ENCODE measurements at places on chromosomes 13 and 19. TPM values are rescaled to one million over a fixed set of nuclear protein-coding genes. Genes with fewer than 3 reads are reported as not detected.

DNA sequence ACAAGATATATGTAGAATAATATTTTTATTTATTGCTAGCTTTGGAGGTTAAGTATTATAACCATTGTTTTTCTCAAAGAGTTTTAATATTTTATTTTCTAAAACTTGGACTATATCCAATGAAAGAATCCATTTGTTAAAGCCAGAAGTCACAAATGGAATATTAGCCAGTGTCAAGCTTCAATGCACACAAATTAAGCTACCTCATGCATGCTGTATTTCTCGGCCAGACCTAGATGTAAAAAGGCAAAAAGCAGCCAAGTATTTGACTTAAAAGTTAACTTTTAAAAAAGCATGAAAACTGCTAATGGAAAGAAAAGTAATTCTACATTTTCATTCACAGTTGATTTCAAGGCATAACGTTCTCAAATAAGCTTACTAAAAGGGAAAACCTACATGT lies 160.0 kb upstream of the ATXN8OS start:
- no peak for DNase-seq

Gene CLEC4G
- not detected for total RNA-seq

- DNase-seq, result no peak
These were observed 729.4 kb upstream of the SGCG start for GRCh38 chr13:22451327-22451741.

- no peak for DNase-seq
These were observed 763.4 kb upstream of the ARGLU1 start for GRCh38 chr13:107331359-107331758.

Gene SYT5
- not detected for total RNA-seq

DNA sequence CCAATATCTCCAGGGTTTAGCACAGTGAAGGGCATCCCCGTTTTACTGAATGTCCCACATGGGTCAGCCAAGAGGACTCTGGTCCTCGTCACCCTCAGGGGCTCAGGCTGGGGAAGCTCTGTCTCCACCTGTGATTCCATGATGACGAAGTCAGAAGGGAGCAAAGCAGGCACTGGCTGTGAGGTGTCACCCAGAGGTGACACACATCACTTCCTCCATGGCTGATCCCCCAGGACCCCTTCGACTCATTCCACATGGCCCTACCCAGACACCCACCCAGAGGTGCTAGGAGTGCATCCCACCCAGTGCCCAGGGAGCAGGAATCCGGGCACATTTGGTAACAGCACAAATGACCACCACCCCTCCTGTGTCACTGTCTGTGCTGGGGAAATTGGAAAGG lies 145.2 kb upstream of the VSTM2B start:
- no peak for DNase-seq

Gene ADGRE2
- 1.4 TPM for total RNA-seq

- DNase-seq, result no peak
These were observed 725 bp downstream of the ZNF682 start for GRCh38 chr19:20038358-20039202.

Gene SERP2
- 0.63 TPM for total RNA-seq

DNA sequence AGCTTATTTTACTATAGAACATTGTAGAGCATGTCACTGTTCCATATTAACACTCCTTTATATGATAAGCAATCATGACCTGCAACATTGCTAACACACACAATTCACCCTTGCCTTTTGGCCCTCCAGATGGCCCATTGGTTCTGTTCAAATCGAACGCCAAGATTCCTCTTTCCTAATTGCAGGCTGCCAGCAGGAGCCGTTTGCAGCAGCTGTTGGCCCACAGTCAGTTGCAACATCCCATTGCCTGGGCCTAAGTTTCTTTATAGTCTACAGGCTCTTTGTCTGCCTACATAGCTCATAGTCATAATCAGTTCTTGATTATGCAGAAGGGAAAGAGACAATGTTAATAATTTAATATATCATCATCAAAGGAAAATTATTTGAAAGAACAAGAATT lies 37.6 kb downstream of the KCTD12 start:
- no peak for DNase-seq

DNA sequence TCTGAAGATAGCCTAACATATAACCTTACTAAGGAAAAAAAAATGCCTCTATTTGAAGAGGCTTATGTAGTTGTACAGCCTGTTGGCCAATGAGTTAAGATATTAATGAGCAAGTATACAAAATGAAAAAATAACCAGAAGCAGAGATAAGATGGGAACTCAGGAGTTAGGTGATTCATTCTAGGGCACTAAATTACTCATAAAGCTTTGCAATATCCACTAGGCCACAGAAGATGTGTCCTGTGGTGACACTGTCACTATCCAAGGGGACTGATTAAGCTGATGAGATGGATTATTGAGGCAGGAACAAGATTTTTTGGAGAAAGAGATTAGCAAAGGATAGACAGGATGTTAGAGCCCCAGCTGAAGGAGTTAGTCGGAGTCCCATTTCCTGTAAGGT lies 99.6 kb downstream of the LIG4 start:
- no peak for DNase-seq

DNA sequence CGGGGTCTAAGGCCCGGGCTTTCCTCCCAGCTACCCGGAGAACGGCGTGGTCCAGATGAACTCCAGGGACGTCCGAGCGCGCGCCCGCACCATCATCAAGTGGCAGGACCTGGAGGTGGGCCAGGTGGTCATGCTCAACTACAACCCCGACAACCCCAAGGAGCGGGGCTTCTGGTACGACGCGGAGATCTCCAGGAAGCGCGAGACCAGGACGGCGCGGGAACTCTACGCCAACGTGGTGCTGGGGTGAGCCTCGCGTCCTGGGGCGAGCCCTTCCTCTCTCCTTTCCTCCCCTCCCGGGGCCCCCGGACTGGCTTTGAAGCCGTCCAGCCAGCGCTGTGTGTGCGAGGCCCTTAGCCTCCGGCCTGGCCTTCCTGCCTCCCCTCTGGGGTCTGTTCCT lies 23.4 kb downstream of the UHRF1 start:
- DNase-seq, result no peak

Gene PRODH2
- not detected for total RNA-seq

DNA sequence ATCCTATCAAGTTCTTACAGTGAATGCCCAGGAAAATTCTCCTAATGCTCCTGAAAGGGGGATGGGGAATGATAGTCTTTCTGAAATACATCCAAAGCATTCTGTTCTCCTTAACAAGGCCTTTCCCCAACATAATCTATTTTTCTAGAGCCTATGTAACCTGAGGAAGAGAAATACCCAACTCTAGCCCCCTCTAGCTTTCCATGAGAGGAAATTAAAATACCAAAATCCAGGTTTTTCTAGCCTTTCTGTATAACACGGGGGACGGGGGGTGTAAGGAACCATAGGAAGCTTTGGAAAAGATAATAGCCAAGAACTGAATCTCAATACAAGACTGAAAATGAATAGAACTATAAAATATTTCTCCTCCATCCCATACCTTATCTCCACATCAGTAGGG lies 815.9 kb downstream of the SLITRK6 start:
- DNase-seq, result no peak

Gene KCNRG
- 0.82 TPM for total RNA-seq

- no peak for DNase-seq
These were observed 58.8 kb upstream of the C1QTNF9B start for GRCh38 chr13:23956106-23956505.

Gene TDRD3
- total RNA-seq, result 16.0 TPM

Gene EBI3
- 9.9 TPM for total RNA-seq

- no peak for DNase-seq
These were observed 14.8 kb upstream of the CALM3 start for GRCh38 chr19:46586294-46586693.

Gene ZNF135
- total RNA-seq, result 0.27 TPM

Gene LILRA2
- total RNA-seq, result not detected

DNA sequence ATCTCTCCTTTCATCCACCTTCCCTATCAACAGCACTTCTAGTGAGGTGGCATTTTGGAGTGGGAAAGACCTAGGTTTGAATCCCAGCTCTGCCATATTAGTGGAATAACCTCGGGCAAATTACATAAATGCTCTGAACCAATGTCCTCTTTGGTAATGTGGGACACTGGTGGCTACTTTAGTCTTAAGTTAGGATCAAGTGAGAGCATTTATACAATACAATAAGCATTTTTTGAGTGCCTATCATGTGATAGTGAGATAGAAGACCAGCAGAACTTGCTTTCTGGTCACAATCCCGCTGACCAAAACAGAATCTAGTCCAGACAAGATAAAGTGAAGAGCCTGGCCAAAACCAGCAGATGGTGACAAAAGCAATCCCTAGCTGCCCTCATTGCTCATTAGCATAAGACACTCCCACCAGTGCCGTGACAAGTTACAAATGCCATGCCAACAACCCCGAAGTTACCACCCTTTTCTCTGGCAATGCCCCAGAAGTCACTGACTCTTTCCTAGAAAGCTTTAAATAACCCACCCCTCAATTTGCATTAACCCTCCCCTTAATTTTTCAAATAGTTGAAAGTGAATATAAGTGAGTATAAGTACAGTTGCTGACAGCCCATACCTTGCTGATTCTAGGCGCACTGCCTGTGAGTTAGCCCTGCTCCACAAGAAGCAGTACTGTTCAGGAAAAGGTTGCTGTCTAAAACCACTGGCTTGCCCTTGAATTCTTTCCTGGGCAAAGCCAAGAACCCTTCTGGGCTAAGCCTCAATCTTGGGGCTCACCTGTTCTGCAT lies 28.9 kb upstream of the KPNA3 start:
- no peak for DNase-seq

Gene PDE4C
- total RNA-seq, result not detected

DNA sequence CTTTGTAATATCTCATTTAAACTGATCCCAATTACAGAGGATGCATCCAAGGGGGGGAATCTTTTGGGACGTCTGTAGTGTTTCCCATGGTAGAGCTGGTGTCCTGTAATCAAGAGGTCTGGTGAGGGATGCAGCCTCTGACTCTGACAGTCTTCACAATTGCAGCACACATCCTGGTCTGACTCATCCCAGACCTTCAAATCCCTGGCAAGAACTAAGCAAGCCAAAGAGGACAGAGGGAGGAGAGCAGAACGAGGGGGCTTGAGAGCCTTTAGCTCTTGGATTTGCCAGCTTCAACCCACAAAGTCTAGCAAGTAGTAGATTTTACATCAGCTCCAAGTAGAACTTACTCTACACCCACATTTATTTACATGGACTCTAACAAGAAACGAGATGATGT lies 17.3 kb upstream of the FCGBP start:
- no peak for DNase-seq
